ENCODE measurements at places on chromosomes 6 and 20.
A peak's percentile ranks its signal among the peaks of the same experiment; 100 is the strongest.

GRCh38 chr6:73637404-73637803 lies 16.4 kb downstream of the SLC17A5 start:
- DNase-seq = no peak

DNA sequence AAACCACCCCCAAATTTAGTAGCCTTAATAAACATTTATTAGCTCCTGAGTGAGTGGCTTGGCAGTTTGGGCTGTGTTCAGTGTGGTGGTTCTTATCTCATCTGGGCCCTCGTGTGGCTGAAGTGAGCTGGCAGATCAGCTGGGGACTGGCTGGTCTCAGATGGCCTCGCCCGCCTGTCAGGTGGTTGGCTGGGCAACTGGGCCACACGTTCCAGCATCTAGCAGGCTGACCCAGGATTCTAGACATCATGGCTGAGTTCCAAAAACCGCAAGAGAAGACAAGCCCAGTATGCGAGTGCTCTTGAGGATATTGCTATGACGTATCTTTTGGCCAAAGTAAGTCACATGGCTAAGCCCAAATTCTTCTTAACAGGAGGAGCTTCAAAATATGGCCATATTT lies 28.9 kb downstream of the EIF2S2 start:
- DNase-seq = no peak

GRCh38 chr20:9989066-9989724 lies 45.6 kb upstream of the ANKEF1 start:
- no peak for DNase-seq

GRCh38 chr6:149455031-149455732 lies 29.6 kb downstream of the ZC3H12D start:
- DNase-seq = no peak

GRCh38 chr6:157893238-157893637 lies 70.2 kb downstream of the SNX9 start:
- DNase-seq = no peak

DNA sequence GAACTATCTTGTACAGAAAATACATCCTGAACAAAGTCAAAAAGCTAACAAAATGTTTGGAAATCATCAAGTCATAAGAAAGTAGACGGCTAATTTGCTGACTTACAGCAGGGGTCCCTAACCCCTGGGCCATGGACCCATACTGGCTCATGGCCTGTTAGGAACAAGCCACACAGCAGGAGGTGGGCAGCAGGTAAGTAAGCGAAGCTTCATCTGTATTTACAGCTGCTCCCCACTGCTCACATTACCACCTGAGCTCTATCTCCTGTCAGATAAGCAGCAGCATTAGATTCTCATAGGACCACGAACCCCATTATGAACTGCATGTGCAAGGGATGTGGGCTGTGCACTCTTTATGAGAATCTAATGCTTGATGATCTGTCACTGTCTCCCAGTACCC lies 115.5 kb downstream of the CDK19 start:
- DNase-seq = no peak

DNA sequence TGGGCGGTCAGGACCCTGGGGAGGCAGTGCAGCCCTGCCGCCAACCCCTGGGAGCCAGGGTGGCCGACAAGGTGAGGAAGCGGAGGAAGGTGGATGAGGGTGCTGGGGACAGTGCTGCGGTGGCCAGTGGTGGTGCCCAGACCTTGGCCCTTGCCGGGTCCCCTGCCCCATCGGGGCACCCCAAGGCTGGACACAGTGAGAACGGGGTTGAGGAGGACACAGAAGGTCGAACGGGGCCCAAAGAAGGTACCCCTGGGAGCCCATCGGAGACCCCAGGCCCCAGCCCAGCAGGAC lies 4.0 kb upstream of the COL9A3 start:
- no peak for DNase-seq

GRCh38 chr6:168152306-168152963 lies 73.4 kb upstream of the FRMD1 start:
- no peak for DNase-seq

DNA sequence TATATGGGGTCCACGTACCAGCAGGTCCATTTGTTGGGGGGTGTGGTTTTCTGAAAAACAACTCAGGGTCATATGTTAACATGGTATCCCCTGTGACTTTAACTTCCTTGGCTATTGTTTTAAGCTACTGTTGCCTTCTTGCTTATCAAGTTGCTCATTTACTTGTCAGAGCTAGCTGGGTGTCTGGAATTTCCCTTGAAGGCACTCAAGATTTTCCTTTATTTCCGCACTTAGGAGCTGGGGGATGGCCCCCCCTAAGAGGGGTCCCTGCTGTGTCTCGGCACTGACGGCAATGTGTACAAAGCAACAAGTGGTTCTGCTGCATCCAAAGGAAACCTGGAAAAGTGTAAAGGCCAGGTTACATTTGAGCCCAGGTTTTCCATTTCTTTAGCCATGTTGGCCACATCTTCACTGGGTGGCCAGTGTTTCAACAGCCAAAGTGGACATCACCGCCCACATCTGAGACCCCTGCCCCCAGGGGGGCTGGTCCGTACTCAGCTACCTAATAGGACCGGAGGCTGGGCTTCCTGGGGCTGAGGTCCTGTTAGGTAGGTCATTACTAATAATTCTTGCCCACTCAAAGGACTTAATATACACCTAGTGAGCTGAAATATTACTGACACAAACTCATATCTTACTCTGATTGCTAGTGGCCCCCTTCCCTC lies 24.8 kb upstream of the SYNDIG1 start:
- no peak for DNase-seq

DNA sequence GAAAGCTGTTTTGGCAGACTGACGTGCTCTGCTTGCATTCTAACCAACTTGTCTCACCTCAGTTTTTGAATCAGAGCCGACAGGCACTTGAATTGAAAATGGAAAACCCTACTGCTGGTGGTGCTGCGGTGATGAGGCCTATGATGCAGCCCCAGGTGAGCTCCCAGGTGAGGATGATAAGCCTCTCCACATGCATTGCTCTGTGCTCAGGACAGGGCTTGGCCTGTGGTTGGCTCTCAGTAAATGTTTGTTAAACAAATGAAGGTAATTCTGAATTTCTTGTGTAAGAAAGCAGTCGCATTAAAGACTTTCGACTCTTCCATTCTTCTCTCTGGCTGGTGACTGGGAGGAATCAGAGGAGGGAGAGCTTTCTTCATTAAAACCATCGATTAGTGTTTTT lies 136.3 kb downstream of the SULF2 start:
- no peak for DNase-seq

DNA sequence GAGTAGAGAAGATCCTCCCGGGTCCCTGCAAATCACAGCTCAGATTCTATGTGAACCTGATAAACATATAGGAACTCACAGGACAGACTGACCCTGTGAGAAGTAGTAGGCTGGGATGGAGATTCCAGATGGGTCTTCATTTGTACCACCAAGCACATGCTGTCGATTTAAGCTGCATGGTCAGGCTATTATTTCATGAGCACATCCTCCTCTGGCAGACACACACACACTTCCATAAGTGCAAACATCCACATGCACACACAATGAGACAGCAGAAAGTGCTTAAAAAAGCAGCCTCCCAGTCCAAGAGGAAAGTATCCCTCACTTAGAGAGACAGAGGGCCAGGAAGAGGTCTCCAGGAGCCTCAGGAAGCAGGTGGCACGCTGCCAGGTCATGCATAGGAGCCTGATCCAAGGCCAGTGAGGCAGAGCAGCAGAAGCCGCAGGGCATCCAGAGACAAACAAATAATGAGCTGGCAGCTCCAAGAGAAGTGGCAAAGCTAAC lies 131.8 kb downstream of the UNC5CL start:
- DNase-seq = no peak

GRCh38 chr6:105189026-105189820 lies 9.4 kb upstream of the POPDC3 start:
- DNase-seq = no peak

GRCh38 chr6:127843582-127843981 lies 57.3 kb downstream of the THEMIS start:
- DNase-seq = no peak

DNA sequence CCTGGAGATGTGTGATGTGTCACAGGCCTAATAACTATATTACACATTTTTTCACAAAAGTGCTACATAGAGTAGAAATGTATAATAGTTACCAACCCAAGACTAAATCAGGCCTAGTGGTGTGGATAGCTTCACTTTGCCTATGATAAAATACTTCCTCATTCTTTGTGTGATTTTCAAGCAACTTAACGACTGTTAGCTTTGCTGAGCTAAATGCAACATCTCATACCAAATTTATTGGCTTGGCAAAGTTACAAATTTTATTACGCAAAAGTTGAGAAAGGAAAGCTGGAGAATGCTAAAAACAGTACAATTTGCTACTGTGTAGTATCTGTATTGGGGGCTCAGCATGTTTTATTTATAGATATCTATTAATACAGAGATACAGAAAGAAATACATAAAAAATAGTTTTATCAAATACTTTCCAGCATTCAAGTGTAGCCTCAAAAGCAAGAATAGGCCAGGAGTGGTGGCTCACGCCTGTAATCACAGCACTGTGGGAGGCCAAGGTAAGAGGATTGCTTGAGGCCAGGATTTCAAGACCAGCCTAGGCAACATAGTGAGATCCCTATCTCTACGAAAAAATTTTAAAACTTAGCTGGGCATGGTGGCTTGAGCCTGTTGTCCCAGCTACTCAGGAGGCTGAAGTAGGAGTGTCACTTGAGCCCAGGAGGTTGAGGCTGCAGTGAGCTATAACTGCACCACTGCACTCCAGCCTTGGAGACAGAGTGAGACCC lies 3.6 kb upstream of the EDN1 start:
- no peak for DNase-seq

GRCh38 chr6:128456510-128457230 lies 63.7 kb downstream of the PTPRK start:
- no peak for DNase-seq

GRCh38 chr20:60420676-60421229 lies 462.5 kb downstream of the CDH26 start:
- DNase-seq = no peak

DNA sequence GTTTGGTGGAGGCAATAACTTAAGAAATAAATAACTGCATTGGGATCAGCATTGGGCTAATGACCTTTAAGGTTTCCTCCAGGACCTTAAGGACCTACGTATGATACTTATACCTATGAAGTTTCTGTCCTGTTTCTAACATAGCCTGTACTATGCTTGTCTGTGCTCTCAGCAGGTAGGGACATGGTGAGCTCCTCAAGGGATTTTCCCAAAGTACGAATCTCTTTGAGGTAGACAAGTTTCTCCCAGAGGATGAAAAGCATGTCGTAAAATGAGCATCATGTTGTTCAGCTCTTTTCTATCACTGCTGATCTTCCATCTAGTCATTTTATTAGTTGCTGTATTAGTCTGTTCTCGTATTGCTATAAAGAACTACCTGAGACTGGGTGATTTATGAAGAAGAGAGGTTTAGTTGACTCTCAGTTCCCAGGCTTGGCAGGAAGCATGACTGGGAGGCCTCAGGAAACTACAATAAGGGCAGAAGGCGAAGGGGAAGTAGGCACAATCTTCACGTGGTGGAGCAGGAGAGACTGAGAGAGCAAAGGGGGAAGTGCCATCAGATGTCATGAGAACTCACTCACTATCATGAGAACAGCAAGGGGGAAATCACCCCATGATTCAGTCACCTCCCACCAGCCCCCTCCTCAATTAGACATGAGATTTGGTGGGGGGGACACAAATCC lies 77.8 kb upstream of the TGM3 start:
- no peak for DNase-seq

DNA sequence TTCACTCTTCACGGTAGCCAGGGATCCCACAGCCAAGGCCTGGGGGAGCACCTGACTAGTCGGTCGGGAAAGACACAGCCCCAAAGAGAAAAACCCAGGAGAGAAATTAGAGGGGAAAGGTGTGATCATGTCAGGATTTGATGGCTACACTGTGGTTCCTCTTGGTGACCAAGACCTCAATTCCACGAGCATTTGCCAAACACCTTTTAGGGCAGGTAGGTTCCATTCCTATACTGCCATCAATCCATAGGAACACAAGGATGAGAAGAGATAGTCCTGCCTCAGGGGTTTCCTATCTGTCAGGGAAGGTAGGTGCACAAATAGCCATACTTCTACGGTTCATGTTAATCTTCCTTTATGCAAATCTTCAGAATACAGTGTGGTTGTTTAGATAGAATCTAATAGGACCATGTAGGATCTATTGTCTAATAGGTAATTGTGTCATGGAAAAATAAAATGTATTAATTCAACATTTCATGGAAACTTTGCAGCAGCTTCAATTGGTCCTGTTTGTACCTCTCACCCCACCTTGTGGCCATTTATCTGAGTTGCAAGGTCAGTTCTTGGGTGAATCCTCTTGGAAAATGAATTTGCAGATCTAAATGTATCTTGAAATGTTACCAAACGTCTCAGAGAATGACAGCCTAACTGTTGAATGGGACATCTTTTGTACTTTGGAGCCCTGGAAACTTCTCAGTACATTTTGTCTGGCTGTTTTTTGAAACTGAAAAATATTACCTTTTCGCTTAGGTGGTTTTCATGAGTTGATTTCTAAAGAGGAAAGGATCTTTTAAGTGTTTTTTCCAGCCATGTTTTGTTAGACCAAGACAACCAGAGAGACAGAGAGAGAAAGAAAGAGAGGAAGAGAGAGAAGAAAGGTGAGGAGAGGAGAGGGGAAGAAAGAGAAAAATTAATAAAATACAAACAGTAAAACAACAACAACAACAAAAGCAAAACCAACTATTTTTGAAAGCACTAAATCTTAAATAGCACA lies 33.7 kb upstream of the IYD start:
- peak; percentile 19 for DNase-seq

GRCh38 chr6:29509239-29509638 lies 21.5 kb upstream of the MAS1L start:
- no peak for DNase-seq

DNA sequence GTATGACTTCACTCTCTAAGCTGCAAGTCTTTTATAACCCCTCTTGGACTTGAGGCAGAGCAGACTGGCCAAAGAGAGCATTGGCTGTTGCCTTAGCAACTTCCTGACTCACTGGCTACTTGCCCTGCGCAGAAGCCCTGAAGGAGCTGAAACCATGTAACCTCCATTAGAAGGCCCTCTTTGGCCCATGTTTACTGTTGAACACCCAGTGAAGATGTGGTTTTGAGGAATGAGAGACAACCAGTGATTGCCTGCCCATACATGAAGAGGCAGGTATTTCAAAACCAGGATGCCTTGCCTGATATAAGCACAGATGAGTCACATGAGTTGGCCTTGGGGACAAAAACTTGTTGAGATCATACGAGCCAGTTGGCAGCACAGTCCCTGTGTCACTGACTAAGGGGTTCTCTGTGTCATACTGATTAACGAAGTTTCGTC lies 182.5 kb downstream of the EDN1 start:
- no peak for DNase-seq

- DNase-seq = no peak
Measured at GRCh38 chr6:147699140-147699539, 190.7 kb downstream of the SAMD5 start.
